ENCODE measurements at places on chromosomes 7 and 10.
A peak's percentile ranks its signal among the peaks of the same experiment; 100 is the strongest.

GRCh38 chr7:71384094-71384493 lies 252.2 kb downstream of the GALNT17 start:
- no peak for DNase-seq
- no peak overlapping the region for H3K27ac ChIP-seq
- no peak overlapping the region for H3K4me3 ChIP-seq
- no peaks in the 10 kb centered on the region for H3K4me1 ChIP-seq
- no peaks in the 10 kb centered on the region for H3K36me3 ChIP-seq

DNA sequence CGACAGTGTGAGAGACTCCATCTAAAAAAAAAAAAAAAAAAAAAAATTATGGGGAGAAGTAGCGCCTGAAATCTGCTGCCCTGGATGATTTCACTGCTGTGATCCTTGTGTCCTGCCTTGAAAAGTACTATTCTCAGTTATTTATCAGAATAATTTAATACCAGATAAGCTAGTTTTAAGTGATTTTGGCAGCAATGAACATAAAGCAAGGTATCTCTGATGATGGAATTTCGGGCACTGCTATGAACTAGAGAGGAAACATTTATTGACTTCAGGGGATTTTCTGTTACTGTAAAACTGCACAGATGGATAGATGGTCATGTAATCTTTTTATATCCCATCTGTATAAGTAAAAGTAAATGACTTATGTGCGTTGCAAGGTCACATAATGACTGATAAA lies 619.1 kb upstream of the ANKRD30A start:
- H3K4me1 ChIP-seq: no peaks in the 10 kb centered on the region
- no peak for DNase-seq
- H3K36me3 ChIP-seq: no peaks in the 10 kb centered on the region
- H3K4me3 ChIP-seq: no peak overlapping the region
- H3K27ac ChIP-seq: no peak overlapping the region
- H3K27me3 ChIP-seq: no peaks in the 10 kb centered on the region

GRCh38 chr7:6228361-6229229 lies 43.8 kb downstream of the CYTH3 start:
- peaks cover 32% of the 10 kb centered on the region for H3K4me1 ChIP-seq
- no peak overlapping the region for H3K4me3 ChIP-seq
- H3K27ac ChIP-seq: peak overlapping the region; percentile 36
- no peaks in the 10 kb centered on the region for H3K27me3 ChIP-seq

DNA sequence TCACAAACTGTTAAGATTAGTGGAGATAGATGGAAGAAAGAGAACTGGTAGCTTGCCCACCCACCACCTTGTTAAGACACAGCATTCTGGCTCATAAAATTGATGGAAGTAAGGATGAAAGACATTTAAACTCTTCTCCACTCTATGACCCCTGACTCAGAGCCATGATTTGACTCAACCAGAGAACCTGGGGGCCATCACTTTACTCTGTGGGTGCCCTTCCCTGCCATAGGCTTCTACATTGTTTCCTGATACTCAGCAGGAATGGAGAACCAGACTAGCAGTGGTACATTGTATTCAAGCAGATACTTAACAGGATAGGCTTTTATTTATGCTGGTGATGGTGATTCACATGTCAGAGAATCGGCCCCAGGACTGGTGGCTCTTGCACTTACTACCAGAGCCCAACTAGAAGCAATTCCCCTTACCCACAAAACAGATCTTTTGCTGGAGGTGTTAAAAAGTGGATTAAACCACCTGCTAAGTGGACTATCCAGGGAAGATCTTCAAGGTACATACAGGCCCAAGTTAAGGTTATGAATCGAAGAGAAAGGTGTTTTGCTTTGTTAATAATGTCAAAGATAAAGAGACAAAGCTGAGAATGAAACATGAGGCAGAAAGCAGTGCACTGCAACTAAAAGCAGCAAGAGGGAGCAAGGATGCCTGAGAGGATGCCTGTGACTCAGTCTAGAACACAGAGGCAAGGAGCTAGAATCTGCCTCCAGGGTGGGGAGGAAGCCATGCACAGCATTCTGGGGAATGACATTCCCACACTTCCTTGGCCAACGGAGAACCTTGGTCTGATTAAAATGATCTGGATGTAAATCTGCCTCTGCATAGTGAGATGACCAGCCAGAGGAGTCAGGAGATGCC lies 36.0 kb upstream of the GLI3 start:
- no peaks in the 10 kb centered on the region for H3K27me3 ChIP-seq
- H3K36me3 ChIP-seq: no peaks in the 10 kb centered on the region
- DNase-seq: peak; percentile 23
- peaks cover 13% of the 10 kb centered on the region for H3K4me1 ChIP-seq
- no peak overlapping the region for H3K4me3 ChIP-seq
- peak overlapping the region; percentile 55 for H3K27ac ChIP-seq

- H3K4me3 ChIP-seq: peak overlapping the region; percentile 51
- peak overlapping the region; percentile 95 for H3K27ac ChIP-seq
- no peaks in the 10 kb centered on the region for H3K27me3 ChIP-seq
- peak; percentile 22 for DNase-seq
- H3K36me3 ChIP-seq: no peaks in the 10 kb centered on the region
- H3K4me1 ChIP-seq: peaks cover 48% of the 10 kb centered on the region
Observed at GRCh38 chr7:40826411-40827221, 691.8 kb downstream of the SUGCT start.

Measured in osteoblast (primary cell).